Coronary artery (tissue), 2 donors: ENCODE measurements at places on chromosomes 2 and 18.
A peak's percentile ranks its signal among the peaks of the same experiment; 100 is the strongest.

DNA sequence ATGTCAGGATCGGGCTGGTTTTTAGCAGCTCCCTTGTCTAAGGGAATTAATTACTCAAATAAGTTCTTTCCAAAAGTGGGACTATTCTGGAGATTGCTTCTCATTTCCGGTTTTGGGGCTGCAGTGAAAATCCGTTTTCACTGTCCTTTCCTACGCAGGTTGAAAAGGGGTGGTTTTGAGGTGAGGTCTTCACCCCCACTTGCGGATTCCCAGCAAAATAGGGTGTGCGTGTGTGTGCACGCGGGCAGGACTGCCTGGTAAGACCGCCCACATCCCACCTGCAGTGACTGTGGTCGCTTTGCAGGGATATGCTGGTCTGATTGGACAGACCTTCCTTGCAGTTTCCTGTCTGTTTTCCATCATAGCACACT lies 472 bp upstream of the PLEKHM3 start:
- no peak for DNase-seq

- DNase-seq: no peak
Observed at GRCh38 chr2:176187899-176188773, at the start of gene HOXD1. Gene HOXD1 (plus strand): TSS chr2:176188668. CDS start chr2:176188802, 134 bp downstream.

- no peak for DNase-seq
Observed at GRCh38 chr2:151619337-151619989, 114.8 kb downstream of the NEB start.

GRCh38 chr2:165141601-165142354 lies 62.1 kb downstream of the SCN3A start:
- no peak for DNase-seq

- no peak for DNase-seq
Observed at GRCh38 chr2:106339609-106340008, 128.6 kb downstream of the RGPD3 start.

DNA sequence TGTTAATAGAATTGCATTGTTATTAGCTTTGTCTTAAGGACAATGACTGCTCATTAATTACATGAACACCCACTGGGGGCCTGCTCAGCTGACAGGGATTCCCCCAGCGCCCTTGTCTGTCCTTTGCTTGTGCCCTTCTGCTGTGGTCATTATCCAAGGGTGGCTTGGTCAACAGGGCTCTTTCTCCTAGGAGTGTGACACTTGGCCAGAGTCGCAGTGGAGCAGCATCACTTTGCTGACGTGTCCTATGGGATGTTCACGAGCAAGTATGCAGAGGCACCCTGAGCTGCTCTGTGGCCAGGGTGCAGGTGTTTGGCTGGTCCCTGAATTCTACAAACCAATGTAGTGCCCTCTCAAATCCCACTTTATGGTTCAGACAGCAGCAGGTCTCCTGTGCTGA lies 46.0 kb downstream of the PTGR3 start:
- DNase-seq: peak; percentile 52

DNA sequence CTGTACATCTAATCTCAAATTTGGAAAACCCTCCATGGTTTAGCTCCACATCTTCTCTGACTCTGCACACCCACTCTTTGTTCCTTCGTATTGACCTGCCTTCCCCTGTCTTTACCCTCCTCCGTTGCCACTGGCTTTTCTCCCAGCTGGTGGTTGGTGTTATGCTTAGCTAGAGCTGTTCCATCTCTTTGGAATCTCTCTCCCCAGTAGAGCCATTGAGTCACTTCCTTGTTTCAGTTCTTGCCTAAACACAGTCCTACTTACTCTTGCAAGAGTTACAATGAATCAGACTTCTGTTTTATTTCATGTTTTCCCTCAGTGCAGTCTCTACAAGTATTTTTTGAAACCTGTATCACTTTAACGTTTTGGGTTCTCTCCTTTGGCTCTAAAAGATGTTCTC lies 263.9 kb downstream of the LTBP1 start:
- DNase-seq: peak; percentile 79

DNA sequence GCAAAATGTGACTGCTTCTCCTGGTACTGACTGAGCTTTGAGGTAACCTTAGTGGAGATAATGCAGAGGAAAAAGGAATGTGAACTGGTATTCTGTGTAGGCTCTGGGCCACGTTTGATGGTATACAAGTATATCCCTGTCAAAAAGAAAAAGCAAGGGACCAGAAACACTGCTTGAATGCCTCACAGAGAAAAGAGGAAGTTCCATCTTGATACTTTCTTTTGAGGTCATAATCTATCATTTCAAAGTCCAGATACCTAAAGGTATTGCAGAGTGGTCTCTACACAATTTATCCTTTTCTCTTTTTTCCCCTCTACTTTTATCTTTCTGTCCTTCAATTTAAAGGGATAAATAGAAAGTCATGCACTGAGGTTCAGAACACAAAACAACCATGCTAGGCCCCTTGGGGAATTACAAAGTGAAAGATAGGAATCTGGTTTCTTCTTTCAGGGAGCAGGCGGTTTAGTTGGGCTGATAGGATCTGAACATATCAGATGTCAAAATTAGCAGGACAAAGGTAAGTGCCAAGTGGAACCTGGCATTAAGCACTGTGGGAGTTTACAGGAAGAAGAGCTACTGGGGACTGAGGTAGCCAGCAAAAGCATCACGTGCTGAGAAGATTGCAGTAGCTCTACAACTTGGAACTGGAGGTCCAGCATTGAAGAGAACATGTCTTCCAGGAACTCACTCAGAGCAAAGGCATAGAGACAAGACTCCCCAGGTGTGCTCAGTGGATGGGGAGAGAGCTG lies 121.2 kb downstream of the LYPD6 start:
- no peak for DNase-seq
